Activated T-cell treated with anti-CD3 and anti-CD28 coated beads, Interleukin-2, amount 50 U/mL, for 1 hour (primary cell): ENCODE measurements at places on chromosomes 5 and 9.

DNA sequence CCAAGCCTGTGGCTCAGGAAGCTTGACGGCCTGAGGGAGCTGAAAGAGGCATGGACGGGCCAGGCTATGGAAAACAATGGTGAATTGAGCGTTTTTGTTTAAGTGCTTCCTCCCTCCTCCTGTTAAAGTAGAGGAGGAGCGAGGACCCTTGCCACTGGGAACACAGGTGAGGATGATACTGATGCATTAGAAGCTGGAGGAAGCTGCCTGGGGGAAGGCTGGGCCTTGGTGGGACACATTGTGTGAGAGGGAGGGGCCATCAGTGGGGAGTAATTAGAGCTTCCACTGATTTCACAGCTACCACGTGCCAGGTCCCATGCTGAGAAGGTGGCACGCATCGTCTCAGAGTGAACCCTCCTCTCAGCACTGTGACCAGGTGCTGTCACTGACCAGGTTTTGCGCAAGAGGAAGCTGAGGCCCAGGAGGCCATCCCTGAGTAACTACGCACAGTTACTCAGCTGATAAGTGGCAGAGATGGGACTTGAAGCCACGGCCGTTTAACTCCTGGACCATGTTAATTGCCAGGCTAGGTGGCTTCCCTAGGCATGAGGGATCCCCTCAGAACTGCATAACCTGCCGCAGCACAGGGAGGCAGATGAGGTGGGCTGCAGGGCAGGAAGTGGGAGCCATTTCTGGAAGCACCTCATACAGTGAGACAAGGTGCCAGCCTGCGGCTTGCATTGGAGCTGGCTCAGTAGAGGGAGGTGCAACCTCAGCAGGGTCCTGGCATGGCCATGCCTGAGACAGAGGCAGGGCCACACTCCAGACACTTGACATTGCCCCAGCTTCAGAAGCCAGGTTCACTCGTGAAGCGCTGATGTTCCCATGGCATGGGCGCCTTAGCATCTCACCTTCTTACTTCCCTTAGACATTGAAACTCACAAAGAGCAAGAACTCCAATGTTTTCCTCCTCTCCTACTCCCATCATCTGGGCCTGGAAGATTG is 195.3 kb upstream of the MVB12B start:
- DNase-seq = no peak

DNA sequence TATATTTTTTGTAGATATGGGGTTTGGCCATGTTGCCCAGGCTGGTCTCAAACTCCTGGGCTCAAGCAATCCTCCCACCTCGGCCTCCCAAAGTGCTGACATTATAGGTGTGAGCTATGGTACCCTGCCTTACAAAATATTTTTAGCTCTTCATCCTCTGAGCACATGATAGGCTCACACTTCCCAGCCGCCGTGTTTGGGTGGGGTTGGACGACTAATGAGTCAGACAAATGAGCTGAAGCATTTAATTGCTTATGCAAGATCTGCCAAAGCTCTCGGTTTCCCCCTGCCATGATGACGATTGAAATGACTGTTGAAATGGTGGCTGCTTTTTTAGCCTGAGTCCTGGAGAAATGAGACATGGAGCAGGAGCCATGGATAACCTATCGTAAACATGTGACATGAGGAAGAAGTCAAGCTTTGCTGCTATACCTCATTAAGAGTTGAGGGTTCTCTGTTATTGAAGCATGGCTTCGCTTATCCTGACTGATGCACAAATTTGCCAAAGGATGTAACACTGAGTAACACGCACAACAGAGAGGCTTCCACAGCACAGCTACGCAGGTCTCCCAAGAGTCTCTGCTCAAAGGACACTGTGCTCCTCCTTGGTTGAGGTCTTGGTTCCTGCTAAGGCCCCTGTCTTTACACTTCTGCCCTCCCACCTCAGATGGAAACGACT is 48.2 kb upstream of the GFPT2 start:
- DNase-seq = no peak

DNA sequence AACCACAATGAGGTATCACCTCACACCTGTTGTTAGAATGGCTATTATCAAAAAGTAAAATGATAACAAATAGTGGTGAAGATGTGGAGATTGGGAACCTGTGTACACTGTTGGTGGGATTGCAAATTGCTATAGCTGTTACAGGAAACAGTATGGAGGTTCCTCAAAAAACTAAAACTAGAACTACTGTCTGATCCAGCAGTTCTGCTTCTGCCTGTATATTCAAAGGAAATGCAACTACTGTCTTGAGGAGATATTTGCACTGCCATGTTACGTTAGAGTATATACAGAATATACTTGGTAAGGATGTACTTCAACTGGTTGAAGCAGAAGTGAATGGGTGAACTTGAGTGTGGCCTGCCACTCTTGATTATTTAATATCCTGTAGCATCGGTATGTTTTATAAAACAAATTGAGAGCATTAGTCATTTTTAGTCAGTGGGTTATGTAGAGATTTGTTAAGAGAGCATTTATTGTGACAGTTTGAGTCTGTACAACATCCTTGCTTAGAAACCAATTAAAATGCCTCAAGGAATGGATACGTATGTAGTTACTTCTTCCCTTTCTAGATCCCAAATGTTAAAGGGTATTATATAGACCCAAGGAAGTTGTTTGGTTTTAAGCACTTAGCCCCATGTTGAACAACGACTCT is 37.5 kb downstream of the ZCCHC7 start:
- no peak for DNase-seq

DNA sequence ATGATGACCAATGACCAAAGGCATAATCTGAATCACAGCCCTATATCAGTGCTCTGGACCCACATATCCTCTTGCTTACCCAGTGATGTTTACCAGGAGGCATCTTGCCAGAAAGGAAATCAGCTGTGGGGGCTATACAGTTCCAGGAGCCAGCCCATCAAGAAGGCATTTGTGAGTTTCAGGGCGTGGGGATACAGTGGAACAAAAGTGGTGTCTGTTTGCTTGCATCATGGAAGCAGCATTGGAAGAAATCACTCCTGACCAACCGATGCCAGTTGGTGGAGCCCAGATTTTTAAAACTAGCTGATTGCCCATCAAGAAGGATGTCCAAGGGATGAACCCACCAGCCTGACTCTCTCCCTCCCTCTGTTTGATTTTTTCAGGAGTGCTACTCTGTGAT is 106.5 kb upstream of the EGFLAM start:
- no peak for DNase-seq
